ENCODE measurements at places on chromosomes 11 and 22. TPM values are rescaled to one million over a fixed set of nuclear protein-coding genes. Genes with fewer than 3 reads are reported as not detected.

DNA sequence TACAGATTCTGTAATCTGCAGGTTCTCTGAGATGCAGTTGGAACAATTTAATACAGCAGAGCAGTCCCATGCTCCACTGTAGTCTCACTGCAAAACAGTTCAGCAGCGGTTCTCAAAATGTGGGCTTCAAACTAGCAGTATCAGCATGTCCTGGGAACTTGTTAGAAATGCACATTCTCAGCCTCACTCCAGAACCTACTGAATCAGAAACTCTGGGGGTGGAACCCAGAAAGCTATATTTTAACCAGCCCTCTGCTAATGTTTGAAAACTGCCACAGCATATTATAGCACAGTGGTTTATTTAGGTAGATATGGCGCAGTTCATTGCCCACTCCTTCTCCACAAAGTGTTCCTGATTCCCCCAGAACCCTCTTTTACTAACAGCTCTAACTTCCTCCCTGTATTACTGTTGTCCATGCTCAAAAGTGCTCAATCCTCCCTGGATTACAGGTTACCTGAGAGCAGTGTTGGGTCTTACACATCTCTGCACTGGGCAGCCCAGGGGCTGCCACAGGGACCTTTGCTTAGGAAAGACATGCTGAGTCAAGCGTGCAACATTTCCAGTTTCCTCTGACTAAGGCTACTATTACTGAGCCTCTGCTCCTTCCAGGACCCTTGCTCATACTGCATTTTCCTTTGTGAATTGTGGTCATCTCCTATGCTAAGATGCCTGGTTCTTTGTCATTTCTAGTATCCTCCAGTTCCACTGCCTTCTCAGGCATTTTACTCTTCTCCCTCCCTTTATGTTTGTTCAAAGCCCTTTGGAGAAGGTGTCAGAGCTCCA lies 7.7 kb upstream of the DGAT2 start:
- H3K4me3 ChIP-seq, result no peak overlapping the region
- no peaks in the 10 kb centered on the region for H3K36me3 ChIP-seq
- H3K27me3 ChIP-seq, result no peaks in the 10 kb centered on the region
- DNase-seq, result no peak

GRCh38 chr22:21665047-21665851 lies 563 bp upstream of the PPIL2 start:
- H3K4me3 ChIP-seq, result peak overlapping the region; percentile 54
- no peaks in the 10 kb centered on the region for H3K4me1 ChIP-seq
- no peaks in the 10 kb centered on the region for H3K36me3 ChIP-seq

GRCh38 chr11:61996933-61997332 lies 29.5 kb upstream of the FTH1 start:
- DNase-seq, result no peak
- no peak overlapping the region for H3K4me3 ChIP-seq
- no peak overlapping the region for H3K27ac ChIP-seq
- peaks cover 13% of the 10 kb centered on the region for H3K4me1 ChIP-seq
- H3K27me3 ChIP-seq, result no peaks in the 10 kb centered on the region
- peaks cover 11% of the 10 kb centered on the region for H3K36me3 ChIP-seq

DNA sequence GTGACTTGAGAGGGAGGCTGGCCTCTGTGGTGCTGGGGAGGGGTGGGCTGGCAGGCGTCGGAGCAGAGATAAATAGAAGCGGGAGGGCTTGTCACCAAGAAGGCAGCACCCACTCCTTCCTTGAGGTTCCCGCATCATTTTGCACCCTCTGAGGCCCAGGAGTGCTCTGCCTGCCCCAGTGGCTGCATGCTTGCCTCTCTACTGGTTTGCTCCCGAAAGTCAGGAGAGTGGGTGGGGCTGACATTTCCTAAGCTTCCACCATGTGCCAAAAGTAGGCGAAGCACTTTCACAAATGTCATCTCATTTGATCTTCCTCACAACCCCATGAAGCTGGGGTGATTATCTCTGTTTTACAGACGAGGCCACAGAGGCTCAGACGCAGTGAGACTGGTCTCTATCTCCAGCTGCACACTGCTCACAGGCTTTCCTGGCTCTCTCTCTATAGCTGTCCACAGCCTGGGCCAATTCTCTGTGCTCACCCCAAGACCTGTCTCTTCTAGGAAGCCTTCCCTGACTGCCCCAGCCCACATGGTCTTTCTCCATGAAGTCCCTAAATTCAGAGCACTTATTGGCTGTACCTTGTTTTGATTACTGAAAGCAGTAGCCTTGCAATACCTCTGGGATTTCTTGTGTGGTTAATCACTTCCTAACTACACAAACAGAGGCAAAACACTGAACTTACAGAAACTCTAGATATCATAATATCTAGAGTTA lies 2.6 kb upstream of the UCP3 start:
- H3K36me3 ChIP-seq, result no peaks in the 10 kb centered on the region
- H3K4me1 ChIP-seq, result peaks cover 4% of the 10 kb centered on the region
- no peaks in the 10 kb centered on the region for H3K27me3 ChIP-seq
- no peak overlapping the region for H3K27ac ChIP-seq
- peak; percentile 77 for DNase-seq
- H3K4me3 ChIP-seq, result no peak overlapping the region

Gene CBX7
- 15.9 TPM for total RNA-seq

DNA sequence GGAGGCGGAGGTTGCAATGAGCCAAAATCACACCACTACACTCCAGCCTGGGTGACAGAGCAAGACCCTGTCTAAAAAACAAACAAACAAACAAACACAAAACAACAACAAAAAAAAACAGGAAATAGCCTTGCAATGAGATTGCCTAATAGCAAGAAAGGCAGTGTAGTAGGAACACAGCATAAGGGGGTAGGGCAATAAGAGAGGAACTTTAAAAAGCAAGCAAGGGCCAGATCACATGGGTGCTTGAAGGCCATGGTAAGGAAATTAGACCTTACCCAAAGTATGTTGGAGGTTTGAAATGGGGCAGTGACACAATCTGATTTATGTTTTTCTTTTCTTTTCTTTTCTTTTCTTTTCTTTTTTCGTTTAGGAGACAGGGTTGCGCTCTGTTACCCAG lies 34.7 kb upstream of the NRIP3 start:
- no peak for DNase-seq
- no peaks in the 10 kb centered on the region for H3K36me3 ChIP-seq
- H3K4me3 ChIP-seq, result no peak overlapping the region
- H3K27ac ChIP-seq, result no peak overlapping the region

Gene SPATA19
- not detected for total RNA-seq

- DNase-seq, result no peak
- H3K36me3 ChIP-seq, result peaks cover 5% of the 10 kb centered on the region
- no peak overlapping the region for H3K27ac ChIP-seq
- H3K27me3 ChIP-seq, result no peaks in the 10 kb centered on the region
Observed at GRCh38 chr22:45860201-45860600, 116.8 kb downstream of the WNT7B start.

- no peak overlapping the region for H3K27ac ChIP-seq
- H3K4me3 ChIP-seq, result no peak overlapping the region
- no peaks in the 10 kb centered on the region for H3K36me3 ChIP-seq
- no peaks in the 10 kb centered on the region for H3K27me3 ChIP-seq
Observed at GRCh38 chr11:133904818-133905515, 51.8 kb downstream of the IGSF9B start.

DNA sequence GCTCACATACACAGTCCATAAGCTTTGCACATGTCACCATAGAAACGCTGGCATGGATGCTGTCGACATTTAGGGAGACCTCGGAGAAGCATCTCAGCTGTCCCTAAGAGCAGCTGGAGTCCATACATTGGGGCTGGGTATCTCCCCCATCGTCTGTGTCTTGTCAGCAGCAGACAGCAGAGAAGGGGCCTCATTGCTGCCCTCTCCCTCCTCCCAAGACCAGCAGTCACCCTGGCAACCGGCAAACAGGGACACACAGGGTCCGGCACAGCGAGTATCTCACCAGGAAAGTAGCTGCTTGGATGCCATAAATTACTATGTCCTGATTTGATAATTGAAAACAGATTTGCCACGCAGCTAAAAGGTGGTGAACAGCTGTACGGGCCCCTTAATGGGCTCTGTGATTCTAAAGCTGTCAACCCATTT lies 84.4 kb downstream of the CD44 start:
- DNase-seq, result no peak
- H3K27ac ChIP-seq, result no peak overlapping the region
- H3K36me3 ChIP-seq, result peaks cover 2% of the 10 kb centered on the region
- H3K4me1 ChIP-seq, result no peaks in the 10 kb centered on the region

Gene LRRC32
- 7.4 TPM for total RNA-seq

Gene MS4A3
- total RNA-seq, result 43.9 TPM

- H3K27me3 ChIP-seq, result no peaks in the 10 kb centered on the region
- H3K27ac ChIP-seq, result peak overlapping the region; percentile 26
- DNase-seq, result peak; percentile 30
Observed at GRCh38 chr11:61963282-61964057, 4.0 kb downstream of the FTH1 start.

DNA sequence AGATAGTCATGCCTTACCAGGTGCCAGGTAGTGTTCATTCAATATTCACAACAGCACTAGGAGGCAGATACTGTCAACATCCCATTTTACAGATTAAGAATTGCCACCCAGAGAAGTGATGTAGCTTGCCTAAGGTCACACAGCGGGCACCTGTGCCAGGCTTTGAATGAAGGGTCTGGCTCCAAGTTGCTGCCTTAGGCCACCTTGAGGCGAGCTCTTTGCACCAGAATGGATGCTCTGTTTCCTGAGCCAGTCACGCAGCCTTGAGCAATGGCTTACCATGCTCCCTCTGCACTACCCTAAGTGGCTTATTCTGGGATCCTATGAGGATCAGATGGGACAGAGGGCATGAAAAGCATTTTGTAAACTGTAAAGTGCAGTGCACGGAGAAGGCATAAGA lies 25.1 kb upstream of the TIMP3 start:
- H3K4me3 ChIP-seq, result no peak overlapping the region
- no peak overlapping the region for H3K27ac ChIP-seq
- H3K36me3 ChIP-seq, result no peaks in the 10 kb centered on the region
- no peak for DNase-seq
- no peaks in the 10 kb centered on the region for H3K27me3 ChIP-seq

DNA sequence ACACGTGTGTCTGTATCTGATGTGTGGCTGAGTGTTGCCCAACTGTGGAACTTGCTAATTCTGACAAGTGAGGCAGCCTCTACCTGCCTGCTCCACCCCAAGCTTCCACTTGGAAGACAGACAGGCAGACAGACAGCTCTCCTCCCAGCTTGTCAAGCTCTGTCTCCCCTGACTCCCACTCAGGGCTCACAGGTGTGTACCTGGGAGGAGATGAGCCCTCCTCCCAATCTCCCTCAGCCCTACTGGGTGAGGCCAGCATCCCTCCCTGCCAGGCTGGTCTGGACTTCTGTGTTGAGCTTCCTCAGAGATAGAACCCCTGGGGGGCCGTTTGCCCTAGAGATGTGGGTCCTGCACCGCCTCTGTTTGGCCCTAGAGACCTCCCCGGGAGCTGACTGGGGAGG lies 1.0 kb upstream of the CHRM1 start:
- H3K36me3 ChIP-seq, result no peaks in the 10 kb centered on the region
- peaks cover 6% of the 10 kb centered on the region for H3K4me1 ChIP-seq
- DNase-seq, result no peak

Gene SYT9
- 0.05 TPM for total RNA-seq

DNA sequence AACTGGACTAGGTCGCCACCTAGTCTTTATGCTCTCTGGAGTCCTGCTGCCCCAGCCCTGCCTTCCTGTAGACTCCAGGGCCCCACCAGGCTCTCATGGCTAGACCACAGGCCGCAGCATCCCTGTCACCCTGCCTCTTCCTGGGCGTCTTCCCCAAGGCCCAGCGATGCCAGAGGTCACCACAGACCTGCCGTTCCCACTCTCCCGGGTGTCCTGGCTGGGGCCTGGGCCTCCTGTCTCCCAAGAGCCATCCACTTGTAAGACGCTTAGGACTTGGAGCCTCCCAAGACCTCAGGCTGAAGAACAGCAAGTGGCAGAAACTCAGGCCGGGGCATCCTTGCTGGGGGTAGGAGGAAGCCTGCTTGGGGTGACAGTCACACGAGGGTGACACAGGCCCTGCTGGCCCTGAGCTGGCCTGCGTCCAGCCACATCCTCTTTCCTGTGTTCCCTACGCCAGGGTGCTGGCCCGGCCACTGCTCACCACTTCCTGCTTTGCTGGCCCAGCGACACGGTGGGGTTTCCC lies 2.0 kb upstream of the TCIRG1 start:
- H3K27me3 ChIP-seq, result no peaks in the 10 kb centered on the region
- peaks cover 73% of the 10 kb centered on the region for H3K4me1 ChIP-seq
- no peaks in the 10 kb centered on the region for H3K36me3 ChIP-seq
- no peak overlapping the region for H3K4me3 ChIP-seq
- H3K27ac ChIP-seq, result peak overlapping the region; percentile 98

DNA sequence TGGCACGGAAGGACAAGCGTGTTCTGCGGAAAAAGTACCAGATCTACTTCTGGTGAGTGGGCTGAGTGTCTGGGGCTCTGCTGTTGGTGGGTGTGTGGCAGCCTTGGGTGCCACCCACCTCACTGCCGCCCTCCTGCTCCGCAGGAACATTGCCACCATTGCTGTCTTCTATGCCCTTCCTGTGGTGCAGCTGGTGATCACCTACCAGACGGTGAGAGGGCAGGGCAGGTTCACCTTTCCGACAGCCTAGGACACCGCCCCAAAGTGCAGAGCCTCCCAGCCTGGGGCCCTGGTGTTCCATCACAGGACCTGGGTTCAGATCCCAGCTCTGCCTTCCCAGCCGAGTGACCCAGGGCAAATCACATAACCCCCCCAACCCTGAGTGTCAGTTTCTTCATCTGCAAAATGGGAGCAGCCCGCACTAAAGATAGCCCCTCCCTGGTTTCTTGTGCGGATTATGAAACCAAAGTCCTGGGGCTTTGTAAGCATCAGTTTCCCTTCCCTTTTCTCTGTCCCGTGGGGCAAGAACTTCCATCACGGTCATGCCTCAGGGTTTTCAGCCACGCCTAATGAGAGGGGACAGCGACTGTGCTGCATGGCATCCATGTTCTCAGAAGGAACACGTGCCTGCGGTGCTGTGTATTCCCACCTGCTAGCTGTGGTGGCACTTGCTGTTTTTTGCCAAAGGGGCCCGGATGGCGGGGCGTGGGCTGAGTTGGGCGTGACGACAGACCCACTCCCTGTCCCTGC lies 9.8 kb upstream of the TAGLN start:
- H3K27ac ChIP-seq, result no peak overlapping the region
- no peak overlapping the region for H3K4me3 ChIP-seq
- peaks cover 13% of the 10 kb centered on the region for H3K36me3 ChIP-seq

GRCh38 chr11:130402570-130402969 lies 25.8 kb downstream of the ADAMTS8 start:
- H3K27ac ChIP-seq, result no peak overlapping the region
- DNase-seq, result no peak
- no peak overlapping the region for H3K4me3 ChIP-seq
- H3K4me1 ChIP-seq, result no peaks in the 10 kb centered on the region
- no peaks in the 10 kb centered on the region for H3K27me3 ChIP-seq
- H3K36me3 ChIP-seq, result no peaks in the 10 kb centered on the region

DNA sequence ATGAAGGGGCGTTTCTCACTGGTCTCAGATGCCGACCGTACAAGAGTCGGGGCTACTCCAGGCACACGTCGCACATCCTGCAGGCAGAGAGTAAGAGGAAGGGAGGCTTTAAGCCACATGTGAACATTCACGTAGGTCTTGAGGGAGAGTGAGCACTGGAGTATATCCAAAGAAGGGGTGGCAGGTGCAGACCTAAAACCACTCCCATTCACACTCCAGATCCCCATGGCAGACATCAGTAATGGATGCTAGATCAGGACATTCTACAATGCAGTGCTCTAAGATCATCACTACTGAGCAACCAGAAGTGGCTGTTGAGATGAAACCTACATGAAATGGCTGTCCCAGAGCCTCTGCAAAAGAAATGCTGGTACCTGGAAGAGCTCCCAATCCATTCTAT lies 39.0 kb downstream of the WT1 start:
- no peak for DNase-seq
- H3K4me3 ChIP-seq, result no peak overlapping the region
- H3K27ac ChIP-seq, result no peak overlapping the region
- H3K27me3 ChIP-seq, result no peaks in the 10 kb centered on the region
- no peaks in the 10 kb centered on the region for H3K36me3 ChIP-seq
- no peaks in the 10 kb centered on the region for H3K4me1 ChIP-seq

Measured in liver (tissue), 10 donors.